ENCODE measurements at places on chromosomes 13 and 19.

DNA sequence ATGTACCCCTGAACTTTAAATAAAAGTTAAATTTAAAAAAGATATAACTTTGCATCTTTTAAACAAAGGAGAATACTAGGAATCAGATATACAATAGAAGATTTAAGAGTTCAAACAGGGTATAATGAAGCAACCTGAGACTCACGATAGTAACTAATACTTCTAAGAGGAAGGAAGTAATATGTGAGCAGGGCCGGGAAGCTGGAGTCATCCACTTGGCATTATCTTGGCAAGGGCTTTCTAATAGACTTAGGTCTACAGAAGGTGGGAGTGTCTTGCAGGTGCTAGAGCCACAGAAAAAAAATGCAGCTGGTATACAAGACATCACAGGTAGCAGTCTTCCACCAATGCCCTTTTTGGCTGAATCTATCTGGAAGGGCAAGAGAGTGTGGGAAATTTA is 231.9 kb downstream of the KCTD12 start:
- DNase-seq, result no peak

DNA sequence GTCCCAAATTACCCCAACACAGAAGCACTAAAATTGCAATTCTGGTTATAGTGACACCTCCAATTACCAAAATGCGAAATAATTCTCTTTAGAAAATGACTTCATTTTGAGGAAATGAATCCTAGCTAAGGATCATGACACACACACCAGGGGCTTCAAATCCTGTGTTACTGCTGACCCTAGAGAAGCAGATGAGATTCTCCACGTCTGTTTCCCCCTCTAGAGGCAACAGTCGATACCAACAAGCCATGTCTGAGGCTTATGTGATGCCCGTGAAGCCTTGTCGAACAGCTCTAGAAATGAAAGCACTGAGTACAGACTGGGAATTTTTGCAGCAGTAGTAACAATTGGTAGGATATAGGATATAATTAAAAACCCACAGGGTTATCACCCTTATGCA is 153.6 kb upstream of the TMTC4 start:
- DNase-seq, result peak; percentile 8

DNA sequence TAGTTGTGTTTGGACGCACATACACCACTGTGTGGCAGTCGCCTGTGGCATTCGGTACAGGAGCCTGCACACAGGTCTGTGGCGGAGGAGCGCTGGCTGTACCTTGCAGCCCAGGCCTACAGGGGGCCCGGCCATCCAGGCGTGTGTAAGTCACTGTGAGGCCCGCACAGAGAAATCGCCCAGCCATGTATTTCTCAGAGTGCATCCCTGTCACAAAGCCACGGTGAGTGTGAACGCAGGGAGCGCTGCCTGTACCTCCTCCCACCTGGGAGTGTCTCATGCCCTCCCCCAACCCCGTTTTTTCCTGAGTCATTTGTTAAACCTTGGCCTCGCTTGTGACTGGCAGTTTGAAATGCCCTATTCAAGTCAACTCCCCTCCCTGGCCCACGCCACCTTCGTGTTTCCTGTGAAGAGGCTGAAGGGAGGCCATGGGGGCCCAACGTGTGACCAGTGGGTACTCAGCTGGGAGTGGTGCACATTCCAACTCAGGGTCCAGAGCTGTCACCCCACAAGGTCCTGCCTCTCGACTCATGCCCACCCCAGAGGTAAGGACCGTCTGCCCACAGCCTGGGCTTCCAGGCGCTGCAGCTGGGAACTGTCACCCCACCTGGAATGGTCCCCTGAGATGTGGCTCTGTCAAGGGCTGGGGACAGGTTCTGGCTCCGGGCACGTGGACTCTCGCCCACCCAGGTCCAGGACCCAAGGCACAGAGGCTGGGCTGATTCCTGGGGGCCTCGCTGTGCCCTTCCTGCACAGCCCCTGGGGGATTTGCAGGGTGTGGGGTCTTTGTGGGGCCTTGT is 11.6 kb upstream of the RASA3 start:
- DNase-seq, result no peak

- DNase-seq, result no peak
Observed at GRCh38 chr13:91119643-91120042, 227.8 kb upstream of the MIR17HG start.

DNA sequence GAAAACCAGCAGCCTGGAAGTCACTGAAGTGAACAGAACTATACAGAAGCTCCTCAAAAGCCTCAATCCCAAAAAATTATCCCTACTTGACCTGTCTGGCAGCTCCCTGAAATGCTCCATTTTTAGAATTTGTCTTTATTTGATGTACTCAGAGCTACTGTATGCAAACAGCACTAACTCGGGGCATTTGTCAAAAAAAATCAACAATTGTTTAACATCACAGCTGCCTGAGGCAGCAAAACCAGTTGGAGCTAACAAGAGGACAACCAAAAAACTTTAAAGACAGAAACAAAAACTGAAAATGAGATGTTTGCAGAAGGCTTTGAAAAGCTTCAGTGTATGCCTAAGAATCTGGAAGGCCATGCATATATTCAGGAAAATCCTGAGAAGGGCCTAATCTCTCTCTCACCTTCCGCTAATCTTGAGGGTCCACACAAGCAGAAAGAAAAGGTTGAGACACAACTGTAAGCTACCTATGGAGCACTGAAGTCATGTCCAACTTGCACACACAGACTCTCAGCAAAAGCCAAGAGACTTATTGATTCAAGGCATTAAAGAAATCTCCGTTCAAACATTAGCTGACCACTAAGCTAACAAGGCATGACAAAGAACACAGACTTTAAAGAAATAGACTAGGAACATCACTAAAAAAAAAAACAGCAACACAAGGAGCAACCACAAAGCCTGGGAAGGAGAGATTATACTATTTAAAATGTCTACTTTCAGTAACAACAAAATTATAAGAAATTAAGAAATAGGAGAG is 16.1 kb downstream of the VWA8 start:
- no peak for DNase-seq
